ENCODE measurements at places on chromosomes 6 and 20.

GRCh38 chr6:46293641-46294316 is 123.0 kb upstream of the ENPP5 start:
- H3K4me1 ChIP-seq, result peaks cover 1% of the 10 kb centered on the region
- H3K4me3 ChIP-seq, result no peak overlapping the region
- H3K27me3 ChIP-seq, result no peaks in the 10 kb centered on the region
- DNase-seq, result no peak

GRCh38 chr6:99341862-99342455 is 7.5 kb downstream of the FAXC start:
- no peak overlapping the region for H3K4me3 ChIP-seq
- H3K4me1 ChIP-seq, result no peaks in the 10 kb centered on the region
- H3K27me3 ChIP-seq, result no peaks in the 10 kb centered on the region
- H3K27ac ChIP-seq, result no peak overlapping the region
- no peaks in the 10 kb centered on the region for H3K36me3 ChIP-seq
- DNase-seq, result no peak

DNA sequence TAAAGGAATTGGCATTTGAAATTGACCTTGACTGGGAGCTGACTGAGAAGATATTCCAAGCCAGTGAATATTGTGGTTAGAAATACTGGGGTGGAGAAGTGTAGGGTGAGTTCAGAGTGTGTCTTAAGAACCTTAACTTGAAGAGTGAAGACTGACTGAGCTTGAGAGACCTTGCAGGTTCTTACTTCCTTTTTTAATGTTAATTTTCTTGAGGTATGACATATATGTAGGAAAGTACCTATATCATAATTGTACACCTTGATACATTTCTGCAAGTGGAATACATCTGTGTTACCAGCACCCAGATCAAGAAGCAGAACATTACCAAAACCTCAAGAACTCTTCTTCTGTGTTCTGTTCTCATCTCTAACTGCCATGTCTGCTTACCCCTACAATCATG is 11.0 kb downstream of the DHX35 start:
- no peaks in the 10 kb centered on the region for H3K27me3 ChIP-seq
- peaks cover 4% of the 10 kb centered on the region for H3K4me1 ChIP-seq
- H3K4me3 ChIP-seq, result no peak overlapping the region
- no peak overlapping the region for H3K27ac ChIP-seq
- DNase-seq, result no peak

DNA sequence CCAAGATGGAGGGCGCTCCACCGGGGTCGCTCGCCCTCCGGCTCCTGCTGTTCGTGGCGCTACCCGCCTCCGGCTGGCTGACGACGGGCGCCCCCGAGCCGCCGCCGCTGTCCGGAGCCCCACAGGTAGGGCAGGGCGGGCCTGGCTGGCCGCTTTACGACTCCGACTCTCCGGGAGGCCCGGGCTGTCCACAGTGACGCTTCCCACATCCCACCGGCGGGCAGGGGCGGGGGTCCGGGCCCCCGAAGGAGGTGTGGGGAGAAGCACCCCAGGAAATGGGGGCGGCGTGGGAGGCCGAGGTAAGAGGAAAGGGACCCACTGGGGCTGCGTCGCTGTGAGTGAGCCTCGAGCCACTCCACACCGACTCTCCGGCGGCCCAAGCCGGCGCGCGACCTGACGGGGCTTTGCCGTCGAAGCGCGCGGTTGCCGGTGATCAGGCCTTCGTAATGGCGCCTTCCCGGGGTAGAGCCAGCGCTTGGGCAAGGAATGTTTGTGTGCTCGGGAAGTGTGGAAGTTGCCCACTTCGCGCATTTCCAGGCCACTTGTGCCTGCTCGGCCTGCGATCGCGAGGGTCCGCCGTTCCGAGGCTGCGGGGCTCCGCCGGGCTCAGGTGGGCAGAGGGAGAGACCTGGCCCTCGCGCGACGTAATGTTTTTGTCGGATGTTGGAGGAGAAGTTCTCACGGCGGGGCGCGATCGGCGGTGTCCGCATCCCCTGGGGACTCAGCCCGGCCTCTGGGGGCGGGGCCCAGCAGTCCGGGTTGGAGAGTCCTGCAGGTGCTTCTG is 427 bp downstream of the GINM1 start:
- DNase-seq, result peak; percentile 68
- H3K27ac ChIP-seq, result peak overlapping the region; percentile 86
- no peaks in the 10 kb centered on the region for H3K4me1 ChIP-seq
- peak overlapping the region; percentile 91 for H3K4me3 ChIP-seq
- no peaks in the 10 kb centered on the region for H3K27me3 ChIP-seq

GRCh38 chr6:42315259-42315990 is 97.8 kb upstream of the MRPS10 start:
- no peak overlapping the region for H3K27ac ChIP-seq
- H3K36me3 ChIP-seq, result no peaks in the 10 kb centered on the region
- no peak for DNase-seq
- peaks cover 21% of the 10 kb centered on the region for H3K4me1 ChIP-seq
- no peak overlapping the region for H3K4me3 ChIP-seq
- H3K27me3 ChIP-seq, result no peaks in the 10 kb centered on the region

- H3K27me3 ChIP-seq, result no peaks in the 10 kb centered on the region
- H3K36me3 ChIP-seq, result no peaks in the 10 kb centered on the region
- peaks cover 3% of the 10 kb centered on the region for H3K4me1 ChIP-seq
- DNase-seq, result no peak
- H3K4me3 ChIP-seq, result peak overlapping the region; percentile 69
Measured at GRCh38 chr6:28980137-28980851, 24.8 kb downstream of the ZNF311 start.

DNA sequence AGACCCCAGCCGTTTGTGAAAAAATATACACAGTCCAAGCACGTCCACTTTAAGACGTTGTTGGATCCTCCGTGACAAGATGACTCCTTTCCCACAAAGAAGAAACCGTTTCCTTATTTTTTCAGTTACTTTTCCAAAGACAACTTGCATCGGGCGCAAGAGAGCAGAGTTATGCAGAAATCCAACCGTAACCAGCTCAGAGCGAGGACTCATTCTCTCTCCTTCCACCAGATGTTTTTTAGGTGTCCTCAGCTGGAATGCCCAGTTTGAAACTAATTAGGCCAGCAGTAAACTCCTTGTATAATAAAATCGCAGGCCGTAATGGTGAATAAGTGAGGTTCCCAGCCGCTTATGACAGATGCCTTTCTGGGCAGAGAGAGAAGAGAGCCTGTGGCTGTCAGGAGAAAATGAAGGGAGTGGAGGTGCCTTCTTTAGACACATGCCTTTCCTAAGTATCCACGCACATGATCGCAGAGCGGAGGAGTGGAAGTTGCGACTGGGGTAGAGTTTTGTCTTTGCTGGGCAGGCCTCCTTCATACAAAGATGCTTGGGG is 2.8 kb downstream of the EYA2 start:
- no peaks in the 10 kb centered on the region for H3K27me3 ChIP-seq
- no peaks in the 10 kb centered on the region for H3K4me1 ChIP-seq
- H3K4me3 ChIP-seq, result no peak overlapping the region
- DNase-seq, result no peak

DNA sequence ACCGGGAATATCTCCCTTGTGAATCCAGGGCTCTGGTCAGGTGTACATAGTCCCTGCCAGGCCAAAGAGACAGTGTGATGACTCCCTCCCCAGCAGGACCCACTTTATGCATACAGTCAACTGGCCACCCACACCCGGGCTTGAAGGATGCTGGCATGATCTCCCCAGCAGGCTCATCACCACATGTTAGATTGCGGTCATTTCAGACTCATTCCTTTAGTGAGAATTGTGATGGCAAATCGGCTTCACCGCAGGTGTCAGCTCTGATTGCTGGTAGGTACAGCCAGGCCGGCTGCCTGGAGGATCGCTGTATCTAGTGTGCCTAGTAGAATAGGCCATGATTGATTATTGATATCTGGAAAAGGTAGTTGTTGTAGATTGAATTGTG is 24.5 kb downstream of the CD83 start:
- no peak for DNase-seq
- H3K36me3 ChIP-seq, result no peaks in the 10 kb centered on the region
- no peak overlapping the region for H3K4me3 ChIP-seq
- H3K27me3 ChIP-seq, result no peaks in the 10 kb centered on the region
- H3K27ac ChIP-seq, result no peak overlapping the region
- H3K4me1 ChIP-seq, result peaks cover 2% of the 10 kb centered on the region

DNA sequence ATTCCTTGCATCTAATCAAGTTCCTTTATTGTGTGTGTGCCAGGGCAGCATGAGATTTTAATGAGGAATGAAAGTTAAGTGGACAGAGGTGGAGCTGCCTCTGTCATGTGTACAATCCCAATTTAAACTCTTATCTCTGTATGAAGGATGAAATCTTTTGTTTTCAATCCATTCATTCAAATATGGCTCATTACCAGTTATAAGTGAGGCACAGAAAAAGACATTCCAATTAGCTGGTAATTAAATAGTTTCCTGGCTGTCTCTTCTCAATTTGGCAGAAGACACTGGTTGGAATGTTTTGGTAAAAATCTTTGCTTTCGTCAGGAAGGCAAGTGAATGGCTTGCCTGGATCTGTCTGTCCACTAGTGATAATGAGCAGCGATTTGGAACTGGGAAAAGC is 46.4 kb downstream of the CLVS2 start:
- no peaks in the 10 kb centered on the region for H3K36me3 ChIP-seq
- H3K4me1 ChIP-seq, result no peaks in the 10 kb centered on the region
- no peak for DNase-seq
- H3K27me3 ChIP-seq, result no peaks in the 10 kb centered on the region

DNA sequence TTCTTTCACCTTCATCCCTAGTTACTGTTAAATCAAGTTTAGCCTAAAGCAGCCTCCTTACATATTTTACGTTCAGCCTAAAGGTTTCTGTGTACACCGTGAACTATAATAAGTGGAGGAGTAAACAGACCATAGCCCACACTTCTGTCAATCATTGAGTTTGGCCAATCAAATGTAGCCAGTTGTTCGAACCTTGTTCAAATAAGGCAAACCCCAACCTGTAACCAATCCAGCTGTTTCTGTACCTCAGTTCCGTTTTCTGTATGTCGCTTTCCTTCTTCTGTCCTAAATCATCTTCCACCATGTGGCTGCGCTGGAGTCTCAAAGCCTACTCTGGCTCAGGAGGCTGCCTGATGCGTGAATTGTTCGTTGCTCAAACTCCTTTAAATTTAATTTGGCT is 1.8 kb upstream of the FBXO30 start:
- no peak overlapping the region for H3K4me3 ChIP-seq
- H3K27ac ChIP-seq, result no peak overlapping the region
- no peaks in the 10 kb centered on the region for H3K36me3 ChIP-seq
- H3K27me3 ChIP-seq, result no peaks in the 10 kb centered on the region
- peaks cover 1% of the 10 kb centered on the region for H3K4me1 ChIP-seq

GRCh38 chr6:119672725-119673124 is 323.2 kb upstream of the MAN1A1 start:
- no peak for DNase-seq
- H3K27ac ChIP-seq, result no peak overlapping the region

Data from ovary (tissue), 10 donors.